ENCODE measurements at places on chromosomes 13 and 19.

- DNase-seq = no peak
These were observed 2.2 kb downstream of the FRY start for GRCh38 chr13:32033744-32034143.

DNA sequence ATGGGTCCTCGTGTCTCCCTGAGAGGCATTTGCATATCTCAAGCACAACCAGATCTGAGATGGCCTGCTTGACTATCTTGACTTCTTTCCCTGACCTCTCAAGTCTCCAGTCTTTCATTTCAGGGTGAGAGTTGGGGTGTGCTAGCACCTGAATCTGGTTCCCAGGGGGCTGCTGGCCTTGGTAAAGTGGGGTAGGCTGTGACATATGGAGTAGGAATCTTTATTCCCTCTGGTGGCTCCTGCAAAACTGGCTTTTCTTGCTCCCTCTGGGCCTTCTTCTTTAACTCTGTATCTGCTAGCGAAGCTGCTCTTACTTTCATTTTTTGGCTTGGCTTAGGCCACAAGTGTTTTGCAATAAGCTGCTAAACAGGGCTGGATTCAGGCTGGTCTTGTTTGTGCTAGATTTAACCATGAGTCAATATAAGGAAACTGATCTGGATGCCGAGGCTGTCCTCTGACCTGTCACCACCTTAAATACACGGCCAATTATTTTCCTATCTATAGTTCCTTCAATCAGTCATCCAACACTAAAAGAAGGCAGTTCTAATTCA, 42.3 kb downstream of the ZNF493 start:
- DNase-seq = no peak

DNA sequence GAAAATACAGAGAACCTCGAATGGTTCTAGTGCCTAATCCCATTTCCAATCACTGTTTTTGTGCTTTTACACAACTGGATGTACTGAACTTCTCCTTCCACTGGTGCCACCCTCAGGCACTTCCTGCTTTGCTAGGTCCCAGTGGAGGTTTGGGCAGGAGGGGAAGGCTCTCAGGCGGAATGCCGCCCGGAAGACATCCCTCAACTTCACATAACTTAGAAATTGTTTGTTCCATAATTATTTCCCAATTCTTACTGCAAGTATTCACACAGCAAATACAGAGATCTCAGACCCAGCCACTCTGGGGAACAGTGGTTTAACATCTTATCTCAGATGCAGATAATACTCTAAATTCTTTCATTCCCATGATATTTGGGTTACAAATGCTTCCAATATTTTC, 195.7 kb upstream of the IPO5 start:
- no peak for DNase-seq

DNA sequence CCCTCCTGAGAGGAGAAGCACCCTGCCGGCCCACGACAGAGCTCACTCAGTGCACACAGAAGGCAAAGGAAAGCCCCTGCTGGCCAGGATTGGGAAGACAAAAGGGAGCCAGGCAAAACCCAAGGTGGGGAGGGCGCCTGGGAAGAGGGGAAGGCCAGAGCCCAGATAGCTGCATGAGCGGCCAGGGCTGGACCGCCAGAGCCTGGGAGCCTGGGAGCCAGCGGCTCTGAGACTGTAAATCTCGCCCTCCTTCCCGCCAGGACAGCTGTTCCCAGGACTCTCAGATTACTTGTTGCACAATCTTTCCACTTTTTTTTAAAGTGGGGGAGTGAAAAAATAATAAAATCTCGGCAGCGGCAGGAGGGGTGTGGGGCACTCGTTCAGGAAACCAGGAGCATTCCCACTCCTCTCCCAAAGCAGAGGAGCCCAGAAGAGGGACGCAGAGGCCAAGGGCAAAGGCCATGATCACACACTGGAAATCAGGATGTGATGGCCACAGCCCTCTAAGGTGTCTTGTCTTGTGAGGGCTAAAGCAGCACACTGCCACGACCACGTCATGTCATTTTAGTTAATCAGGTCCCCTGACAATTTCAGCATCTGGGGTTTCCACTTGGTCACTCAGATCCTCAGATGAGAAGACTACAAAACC, 19.6 kb upstream of the EPHX3 start:
- peak; percentile 72 for DNase-seq

DNA sequence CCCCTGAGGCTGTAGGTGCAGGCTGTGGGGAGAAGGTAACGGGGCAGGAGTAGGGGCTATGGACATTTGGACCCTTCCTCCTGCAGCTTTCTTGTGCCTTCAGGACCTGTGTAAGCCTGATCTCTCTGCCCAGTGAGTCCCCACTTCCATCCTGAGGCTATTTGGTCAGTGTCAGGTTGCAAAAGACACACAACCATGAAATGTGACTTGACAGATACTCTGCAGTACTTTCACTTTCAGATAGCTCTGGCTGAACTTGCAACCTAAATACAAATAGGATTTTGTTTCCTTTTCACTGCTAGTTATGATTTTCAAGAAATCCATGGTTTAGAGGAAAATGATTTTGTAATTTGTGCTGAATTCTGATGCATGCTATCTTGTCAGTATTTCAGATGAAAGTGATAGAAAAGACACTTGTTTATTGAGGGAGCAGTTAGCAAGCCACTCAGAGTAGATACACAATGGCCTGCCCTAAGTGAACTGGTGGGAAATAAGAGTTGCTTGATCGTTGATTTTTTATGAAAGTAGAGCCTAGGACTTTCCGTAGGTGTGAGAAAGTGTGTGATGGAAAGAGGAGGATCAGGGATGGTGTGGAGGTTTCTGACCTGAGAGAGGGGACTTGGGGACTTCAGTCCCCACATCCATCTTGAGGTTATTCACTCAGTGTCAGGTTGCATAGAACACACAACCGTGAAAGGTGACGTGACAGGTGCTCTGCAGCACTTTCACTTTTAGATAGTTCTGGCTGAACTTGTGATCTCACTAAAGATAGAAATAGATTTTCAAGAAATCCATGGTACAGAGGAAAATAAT, 18.1 kb upstream of the EID2 start:
- DNase-seq = no peak

DNA sequence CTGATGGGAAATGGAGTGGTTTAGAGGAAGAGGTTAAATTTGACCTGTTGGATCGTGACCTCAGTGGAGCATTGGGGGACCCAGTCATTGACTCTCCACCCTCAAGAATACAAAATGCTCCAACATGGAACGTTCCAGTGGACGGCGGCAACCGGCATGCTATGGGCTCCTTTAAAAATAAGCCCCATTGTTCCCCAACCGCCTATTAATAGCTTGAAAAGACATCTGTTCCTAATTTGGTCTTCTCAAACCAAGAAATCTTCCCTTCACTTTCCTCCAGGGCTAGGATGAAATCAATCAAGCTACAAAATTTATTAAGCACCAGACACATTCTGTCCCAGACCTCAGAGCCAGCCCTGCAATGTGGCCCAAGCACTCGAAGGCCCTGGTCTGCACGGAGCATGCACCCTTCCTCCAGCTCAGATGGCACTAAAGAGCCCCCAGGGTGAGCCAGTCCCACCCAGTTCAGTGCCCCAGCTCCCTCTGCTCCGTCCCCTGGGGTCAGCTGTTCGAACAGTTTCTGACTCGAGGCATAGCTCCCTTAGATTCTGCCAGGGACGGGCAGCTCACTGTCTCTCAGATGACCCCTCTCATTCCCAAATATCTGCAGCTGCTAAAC, 22.5 kb upstream of the VSTM2B start:
- DNase-seq = no peak

DNA sequence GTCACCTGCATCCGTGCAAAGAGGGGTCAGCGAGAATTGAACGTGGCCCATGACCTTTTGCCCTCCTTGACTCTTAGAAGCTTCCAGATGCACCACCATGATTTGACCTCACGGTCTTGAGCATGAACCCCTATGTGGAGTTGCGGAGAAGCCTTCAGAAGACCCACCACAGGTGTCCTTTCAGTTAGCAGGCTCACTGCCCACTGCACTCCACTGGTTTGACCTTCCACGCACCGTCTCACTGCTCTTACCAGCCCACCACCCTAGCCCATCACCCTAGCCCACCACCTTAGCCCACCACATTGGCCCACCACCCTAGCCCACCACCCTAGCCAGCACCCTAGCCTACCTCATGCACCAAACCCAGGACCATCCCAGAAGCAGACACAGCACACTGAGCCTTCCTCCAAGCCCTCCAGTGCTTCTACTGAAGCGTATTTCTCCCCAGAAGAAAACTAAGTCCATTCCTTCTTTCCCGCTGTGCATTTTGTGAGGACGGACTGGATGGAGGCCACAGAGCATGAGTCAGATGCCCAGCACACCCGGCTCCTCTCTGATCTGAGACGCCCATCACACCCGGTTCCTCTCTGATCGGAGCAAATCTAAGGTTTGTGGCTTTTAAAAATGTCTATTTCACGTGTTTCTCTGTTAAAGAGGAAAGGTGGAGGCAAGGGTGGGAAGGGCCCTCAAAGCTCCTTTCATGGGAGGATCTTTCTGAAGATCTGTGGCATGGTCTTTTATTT, 45.8 kb downstream of the SOX1 start:
- no peak for DNase-seq

- no peak for DNase-seq
These were observed 34.5 kb downstream of the UFM1 start for GRCh38 chr13:38384171-38384570.

GRCh38 chr13:32737679-32738078, 151.4 kb downstream of the PDS5B start:
- no peak for DNase-seq

DNA sequence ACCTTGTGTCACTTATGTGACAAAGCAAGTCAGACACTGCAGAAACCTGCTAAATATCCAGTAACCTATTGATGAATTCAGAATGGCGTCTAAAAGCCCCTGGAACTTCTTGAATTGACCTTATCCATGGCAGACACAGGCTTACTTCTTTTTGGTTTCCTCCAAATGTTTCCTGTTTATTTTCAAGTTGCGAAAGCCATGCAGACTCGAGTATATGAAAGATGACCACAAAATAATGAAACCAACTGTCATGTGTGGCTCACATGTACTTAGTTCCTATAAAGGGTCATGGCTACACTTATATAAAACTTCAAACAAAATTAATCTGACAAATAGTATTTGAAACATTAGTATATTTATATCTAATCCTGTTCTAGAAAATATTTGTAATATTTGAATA, 113.1 kb upstream of the FNDC3A start:
- DNase-seq = no peak

GRCh38 chr13:29730253-29730652, 120.2 kb downstream of the UBL3 start:
- DNase-seq = no peak

GRCh38 chr19:16627193-16627927, 644 bp downstream of the MED26 start:
- no peak for DNase-seq

DNA sequence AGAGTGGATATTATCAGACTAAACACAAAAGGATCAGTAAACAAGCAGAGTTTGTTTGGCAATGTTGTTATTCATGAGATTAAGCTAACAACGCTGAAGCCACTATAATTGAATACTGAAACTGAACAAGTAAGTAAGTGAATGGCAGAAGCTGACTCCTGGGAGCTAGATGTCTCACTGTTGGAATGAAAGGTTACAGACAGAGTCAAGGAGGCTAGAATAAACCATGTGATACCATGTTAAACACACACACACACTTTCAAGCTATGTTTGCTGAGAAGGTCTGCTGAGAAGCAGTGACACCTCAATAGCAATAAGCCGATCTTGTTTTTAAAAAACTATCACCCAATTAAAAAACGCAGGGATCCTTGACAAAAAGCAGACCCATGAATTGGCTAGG, 1609.4 kb upstream of the MIR17HG start:
- DNase-seq = no peak

GRCh38 chr19:33251076-33251475, 25.4 kb upstream of the SLC7A10 start:
- DNase-seq = peak; percentile 5

GRCh38 chr13:25819856-25820530, 231.8 kb downstream of the SHISA2 start:
- DNase-seq = no peak

GRCh38 chr13:63190742-63191141, 1775.1 kb upstream of the PCDH20 start:
- DNase-seq = no peak

- no peak for DNase-seq
These were observed 70.6 kb downstream of the HSPH1 start for GRCh38 chr13:31090961-31091624.

DNA sequence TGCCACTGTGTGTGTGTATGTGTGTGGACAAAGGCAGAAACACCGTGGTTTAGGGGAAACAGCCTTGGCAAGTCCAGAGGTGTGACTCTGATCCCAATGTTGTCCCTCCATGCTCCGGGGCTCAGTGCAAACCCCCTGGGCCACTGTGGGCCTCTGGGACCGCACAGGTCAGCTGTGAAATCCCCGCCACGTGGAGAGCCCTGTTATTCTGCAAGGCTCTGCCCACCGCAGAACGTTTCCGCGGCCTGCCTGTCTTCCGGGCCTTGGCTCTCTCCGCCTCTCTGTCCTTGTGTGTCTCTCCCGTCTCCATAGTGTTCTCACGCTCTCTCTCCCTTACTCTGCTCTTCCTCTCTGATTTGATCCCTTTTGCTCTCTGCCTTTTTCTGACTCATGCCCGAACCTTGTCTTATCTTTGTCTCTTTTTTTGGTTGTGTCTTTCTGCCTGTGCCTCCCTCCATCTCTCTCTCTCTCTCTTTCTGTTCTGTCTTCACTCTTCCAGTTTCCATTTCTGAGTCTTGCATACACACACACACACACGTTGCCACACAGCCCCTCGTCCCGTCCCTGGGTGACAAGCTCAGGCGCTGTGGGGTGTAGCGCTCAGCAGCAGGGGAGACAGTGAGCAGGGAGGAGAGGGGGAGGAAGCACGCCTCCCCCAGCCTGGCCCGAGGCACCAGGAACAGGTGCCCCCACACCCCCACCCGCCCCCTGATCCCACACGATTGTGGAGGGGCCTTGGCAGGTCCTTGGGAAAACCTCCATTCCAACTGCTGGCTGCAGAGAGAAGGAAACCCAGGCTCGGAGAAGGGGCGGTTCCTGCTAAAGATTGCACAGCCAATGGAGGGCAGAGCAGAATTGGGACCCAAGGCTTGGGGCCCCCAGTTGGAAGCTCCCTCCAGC, 3.0 kb downstream of the TTYH1 start:
- no peak for DNase-seq

DNA sequence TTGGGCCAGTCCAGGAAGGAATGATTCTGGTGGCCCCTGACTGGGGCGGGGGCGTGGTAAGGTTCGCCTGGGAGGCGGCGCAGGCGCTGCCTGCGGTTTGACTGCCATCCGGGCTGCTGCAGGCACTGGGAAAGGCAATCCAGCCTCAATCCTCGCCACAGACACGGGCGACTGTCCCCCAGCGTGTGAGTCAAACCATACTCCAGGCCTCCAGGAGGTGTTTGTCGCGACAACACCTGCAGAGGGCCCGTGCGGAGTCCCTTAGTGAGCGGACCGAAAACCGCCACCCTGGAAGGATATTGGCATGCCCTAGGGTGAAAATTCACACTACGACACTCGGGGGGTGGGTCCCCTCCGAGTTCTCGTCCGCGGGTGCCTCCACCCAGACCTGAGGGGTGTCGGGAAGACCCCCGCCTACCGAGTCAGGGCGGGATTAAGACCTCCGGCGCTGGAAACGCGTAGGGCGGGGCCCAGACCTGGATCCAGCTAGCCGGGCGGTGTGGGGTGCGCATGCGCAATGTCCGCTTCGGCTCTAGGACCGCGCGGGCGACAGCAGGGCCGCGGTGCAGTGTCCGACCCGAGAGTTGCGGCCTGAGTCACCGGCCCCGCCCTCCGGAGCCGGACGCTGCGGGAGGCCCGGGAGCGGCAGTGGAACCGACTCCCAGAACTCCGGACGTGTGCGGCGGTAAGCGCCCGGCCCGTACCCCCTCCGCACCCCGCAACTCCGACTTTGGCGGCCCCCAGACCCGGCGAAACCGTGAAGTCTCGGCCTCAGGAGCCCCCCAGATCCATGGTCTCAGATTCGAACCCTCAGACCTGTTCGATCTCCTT, at the start of gene CAPNS1:
Gene CAPNS1 (plus strand): TSS at position 594 of the 831 bp plus-strand sequence. CDS start 946 bp downstream, outside the sequence.
- peak; percentile 98 for DNase-seq

Measured in BE2C (cell line).